ENCODE measurements at places on chromosomes 5 and 9. TPM values are rescaled to one million over a fixed set of nuclear protein-coding genes. Genes with fewer than 3 reads are reported as not detected.

GRCh38 chr9:80496901-80497556 is 925.3 kb downstream of the TLE4 start:
- DNase-seq: no peak

PCDHB6 gene
- total RNA-seq: 0.39 TPM

- no peak for DNase-seq
These were observed 90.6 kb downstream of the RALGPS1 start for GRCh38 chr9:127004946-127005769.

- no peak for DNase-seq
These were observed 59.0 kb upstream of the BARX1 start for GRCh38 chr9:94014066-94014654.

DNA sequence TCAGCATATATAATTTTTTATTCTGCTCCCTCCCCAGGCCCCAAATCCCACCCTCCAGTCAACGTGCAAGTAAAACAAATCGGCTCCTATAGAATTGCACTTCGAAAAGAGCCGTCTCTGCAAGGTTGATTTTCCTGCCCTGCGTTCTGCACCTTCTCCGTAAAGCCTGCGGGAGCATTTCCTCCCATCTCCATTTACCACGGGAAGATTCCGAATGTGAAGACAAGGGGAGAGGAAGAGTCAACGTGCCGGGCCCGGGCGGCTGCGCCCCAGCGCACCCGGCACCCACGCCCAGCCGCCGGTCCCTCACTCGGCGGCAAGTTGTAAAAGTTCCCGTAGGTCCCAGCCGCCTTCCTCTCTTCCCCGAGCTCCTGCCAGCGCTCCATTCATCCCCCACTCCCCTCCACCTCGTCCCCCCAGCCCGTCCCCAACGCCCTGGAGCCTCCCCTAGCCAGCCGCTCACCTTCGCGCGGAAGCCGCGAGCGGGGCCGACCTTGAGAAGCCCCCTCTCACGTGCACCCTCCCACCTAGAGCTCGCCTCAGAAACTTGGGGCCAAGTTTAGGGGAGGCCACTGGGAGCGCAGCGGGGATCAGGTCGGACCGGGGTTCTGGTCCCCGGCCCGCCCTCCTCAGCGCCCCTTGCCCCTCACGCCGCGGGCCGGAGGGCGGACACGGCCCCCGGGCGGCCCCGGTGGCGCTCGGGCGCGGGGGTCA is 431 bp downstream of the BNC2 start:
- no peak for DNase-seq

DNA sequence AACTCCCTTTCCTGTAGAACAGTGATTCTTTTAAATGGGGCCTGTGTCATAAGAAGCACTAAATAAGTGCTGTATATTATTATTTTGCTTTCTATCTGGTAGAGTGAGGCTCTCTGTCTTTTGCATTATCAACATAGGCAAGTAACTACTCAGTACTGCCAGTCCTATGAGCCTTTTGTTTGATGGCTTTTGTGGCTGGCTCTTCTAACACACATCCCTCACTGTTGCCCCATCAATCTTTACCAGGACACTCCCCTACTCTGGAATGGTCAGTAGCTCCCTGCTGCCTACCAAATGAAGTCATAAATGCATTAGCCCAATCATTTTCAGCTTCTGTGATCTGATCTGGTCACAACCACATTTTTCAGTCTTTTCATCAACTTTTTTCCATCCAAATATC is 137.6 kb downstream of the INSYN2B start:
- no peak for DNase-seq

DNA sequence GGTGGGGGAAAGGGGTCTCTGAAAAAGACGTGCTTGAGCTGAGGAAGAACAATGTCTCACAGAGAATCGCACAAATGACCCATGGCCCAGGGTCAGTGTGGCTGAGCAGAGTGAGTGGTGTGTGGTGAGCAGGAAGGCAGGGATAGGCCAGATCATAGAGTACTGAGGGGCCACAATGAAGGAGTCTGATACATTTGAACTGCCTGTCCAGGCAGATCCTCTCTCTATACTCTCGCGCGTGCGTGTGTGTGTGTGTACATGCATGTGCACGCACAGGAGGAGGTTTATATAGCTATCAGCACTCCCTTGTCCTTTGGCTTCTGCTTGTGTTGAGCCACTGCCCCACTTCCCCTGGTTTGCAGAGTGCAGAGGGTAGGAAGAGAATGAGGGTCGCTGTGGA is 294.0 kb downstream of the ZNF608 start:
- DNase-seq: no peak

DNA sequence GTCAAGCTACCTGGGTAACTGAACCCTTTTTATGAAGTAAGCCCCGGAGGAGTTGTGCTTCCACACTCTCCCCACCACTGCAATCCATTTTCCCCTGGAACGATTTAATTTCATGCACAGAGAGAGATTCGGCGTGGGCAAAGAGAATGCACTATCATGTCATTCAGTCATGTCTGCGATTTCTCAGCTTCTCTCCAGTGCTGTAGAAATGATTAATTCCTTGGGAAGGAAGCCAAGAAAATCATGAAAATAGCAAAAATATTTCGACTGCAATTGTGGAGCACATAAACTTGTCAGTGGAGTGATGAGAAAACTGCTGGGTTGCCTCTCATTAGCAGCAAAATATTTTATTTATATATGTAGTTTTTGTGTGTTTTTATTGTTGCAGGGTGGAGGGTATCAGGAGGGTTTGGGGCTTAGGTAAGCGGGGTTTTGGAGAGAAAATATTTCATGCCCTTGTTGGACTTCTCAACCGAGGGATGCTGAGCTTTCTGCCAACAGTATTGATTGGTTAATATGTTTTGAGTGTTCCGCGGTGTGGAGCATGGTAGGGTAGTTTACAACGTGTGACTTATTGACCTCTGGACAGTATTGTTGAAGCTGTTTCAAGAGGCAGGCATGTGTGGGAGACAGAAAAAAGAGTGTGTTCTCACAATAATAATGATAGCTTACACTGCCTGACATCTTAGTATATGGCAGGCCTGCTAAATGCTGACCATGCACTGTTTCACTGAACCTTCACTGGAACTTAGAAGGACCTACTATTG is 69.3 kb downstream of the SGCD start:
- DNase-seq: peak; percentile 86

- no peak for DNase-seq
These were observed 29.5 kb downstream of the MAMDC2 start for GRCh38 chr9:70073193-70073592.

NNT gene
- 81.5 TPM for total RNA-seq

DNA sequence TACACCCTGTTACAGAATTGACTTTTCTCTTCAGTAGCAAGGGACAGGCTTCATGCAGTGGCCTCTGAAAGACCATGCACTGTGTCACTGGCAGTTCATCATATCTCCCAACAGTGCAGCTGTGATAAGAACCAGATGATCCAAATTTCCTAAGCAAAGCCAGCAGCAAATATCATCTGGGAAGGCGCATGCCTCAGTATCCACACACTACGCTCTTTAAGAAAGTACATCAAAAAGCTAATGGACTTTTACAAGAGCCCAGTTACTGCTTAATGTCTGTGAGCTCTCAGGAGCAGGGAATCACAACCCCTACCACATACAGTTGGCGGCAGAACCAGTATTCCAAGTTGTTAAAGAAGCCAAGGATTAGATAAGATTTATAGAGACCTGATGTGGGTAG is 25.1 kb downstream of the ADAMTSL1 start:
- DNase-seq: peak; percentile 58

DNA sequence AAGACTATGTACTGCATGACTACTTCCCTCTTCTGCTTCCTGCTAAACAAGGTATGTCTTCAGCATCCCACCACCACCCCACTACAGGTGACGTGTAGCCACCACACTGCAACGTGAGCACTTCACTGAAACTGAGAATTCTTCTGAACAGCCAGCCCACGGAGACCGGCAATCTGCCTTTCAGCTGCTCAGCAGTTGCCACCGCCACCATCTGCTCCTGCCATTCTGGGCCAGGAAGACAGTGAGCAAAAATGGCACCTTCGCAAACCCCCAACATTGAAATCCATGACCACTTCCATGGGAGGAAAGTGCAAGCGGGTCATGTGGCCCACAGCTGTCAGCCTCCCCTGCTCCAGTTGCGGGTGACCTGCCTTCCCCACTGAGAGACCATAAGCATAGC is 443.4 kb upstream of the ST8SIA4 start:
- no peak for DNase-seq

DNA sequence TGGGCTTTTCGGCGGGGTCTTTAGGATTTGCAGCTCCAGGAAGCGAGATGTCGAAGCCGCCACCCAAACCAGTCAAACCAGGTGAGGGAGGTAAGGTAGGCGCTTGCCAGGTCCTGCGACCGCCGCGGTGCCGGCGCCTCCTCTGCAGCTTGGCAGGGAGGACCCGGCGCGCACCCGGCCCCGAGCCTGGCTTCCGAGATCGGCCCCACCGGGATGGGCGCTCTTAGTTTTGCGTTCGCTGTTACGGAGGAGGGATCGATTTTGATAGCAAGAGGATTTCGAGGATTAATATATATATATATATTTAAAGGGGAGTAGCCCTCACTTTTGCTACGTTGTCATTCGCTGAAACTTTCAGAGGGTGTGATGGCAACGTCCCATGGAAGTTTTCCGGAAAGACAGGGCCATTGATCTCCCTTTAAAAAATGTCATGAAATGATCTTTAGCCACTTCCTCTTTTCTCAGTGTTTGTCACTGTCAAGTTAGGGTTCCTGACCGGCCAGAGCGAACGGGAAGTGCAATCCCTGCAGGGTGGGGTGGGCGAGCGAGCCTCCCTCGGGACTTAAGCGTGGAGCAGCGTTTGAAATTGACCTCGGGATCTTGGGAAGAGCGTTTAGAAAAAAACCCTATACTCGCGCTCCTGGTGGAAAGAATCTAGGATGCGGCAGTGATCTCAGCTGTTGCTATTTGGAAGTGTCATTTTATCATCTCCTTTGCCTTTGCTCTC is 495 bp downstream of the OSTF1 start:
- DNase-seq: peak; percentile 78

DNA sequence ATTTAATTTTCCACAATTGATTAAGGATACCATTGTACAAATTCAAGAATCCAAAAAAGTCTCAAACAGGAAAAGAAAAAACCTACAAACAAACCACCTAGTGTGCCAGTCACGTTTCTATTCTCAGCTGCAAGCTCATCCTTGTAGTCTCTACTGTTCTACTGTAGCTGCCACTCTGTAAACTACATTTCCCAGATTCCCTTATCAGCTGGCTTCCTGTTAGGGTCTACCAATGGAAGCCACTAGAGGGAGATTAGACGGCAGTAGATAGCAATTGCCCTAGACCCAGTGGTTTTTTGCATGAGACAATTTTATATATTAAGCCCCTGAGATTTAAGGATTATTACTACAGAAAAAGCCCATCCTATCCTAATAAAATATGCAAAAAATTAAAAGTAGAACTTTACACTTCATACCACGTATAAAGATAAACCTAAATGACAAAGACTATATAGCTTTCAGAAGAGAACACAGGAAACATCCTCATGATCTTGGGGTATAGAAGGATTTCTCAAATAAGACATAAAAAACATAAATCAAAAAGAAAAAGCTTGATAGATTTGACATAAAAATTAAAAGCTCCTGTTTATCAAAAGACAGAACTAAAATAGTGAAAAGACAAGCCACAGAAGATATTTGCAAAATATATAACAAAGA is 37.4 kb downstream of the P4HA2 start:
- DNase-seq: peak; percentile 53

DNA sequence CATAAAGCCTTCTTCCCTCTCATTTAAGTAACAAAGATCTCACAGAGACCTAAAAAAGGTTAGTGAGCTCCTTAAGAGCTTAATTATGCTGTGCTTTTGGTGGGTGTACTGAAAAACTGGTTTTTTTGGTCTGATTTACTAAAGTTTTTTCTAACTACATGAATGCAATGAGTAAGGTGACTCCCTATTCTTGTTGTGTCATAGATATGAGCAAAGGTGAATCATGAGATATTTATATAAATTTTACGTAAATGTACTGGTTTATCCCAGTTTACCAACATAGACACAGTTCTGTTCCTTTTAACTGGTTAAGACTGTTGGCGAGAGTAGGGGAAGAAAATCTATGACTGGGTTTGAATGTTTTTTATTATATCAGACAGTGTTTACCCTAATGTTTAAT is 250.5 kb downstream of the NR2F1-AS1 start:
- no peak for DNase-seq

- DNase-seq: peak; percentile 60
These were observed 19.7 kb downstream of the DNAJA1 start for GRCh38 chr9:33044677-33045282.

DNA sequence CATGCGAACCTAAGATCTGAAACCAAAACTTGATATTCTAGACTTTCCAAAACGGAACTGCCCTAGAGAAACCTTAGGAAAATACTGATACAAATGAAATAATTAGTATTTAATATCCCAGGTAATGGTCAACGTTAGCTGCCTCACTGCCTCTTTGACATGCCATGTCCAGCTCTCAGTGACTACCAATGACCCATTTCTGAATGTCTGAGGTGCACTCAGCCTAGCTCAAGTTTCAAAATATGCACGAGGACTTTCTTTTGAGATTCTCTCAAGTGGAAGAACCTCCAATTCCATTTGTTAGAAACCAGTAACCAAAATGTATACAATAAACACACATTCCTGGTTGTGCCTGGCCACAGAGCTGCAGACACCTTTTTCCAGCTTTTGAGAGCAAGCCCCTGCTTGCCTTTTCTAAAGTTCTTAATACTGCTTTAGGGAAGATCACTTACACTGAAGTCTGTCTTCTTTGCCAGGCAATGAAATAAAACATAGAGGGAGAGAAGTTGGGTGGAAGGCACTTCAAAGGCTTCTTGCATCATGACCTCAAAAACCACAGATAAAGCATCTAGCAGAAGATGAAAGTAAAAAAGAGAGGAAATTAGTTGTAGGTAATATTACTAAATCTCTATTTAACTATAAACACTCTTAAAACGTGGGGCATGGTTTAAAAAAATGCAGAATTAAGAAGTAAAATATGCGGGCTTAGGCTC is 87.9 kb downstream of the MRPS27 start:
- DNase-seq: no peak

BARHL1 gene
- not detected for total RNA-seq

EGR1 gene
- total RNA-seq: 47.6 TPM

DNA sequence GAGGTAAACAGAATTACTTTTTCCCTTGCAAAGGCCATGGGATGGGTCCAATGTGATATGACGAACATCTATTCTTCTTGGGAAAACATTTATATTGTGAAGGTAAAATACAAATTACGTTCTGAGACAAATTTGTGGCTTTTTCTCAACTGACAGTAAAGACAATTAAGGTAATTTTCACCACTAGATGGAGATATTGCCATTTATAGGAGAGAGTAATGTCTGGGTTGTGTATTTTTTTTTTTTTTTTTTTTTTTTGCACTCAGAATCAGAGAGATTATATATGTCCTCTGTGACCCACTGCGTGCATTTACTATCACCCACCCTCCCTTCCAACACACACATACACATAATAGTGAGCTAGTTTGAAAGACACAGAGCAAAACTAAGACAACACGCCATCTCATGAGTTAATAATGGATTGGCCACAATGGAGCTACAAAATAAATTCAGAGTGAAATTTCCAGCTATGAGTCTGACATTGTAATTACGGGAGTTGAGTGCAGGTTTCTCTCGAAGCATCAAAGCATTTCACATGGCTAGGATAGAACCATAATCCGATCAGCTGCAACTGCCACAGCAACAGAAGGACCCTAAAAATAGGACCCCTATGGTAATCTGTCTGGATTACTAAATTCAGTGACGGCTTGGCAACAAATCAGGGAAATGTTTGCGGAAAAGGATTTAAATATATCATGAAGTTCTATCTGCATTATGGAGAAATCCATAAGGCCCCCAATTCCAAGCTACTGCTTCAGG is 49.2 kb downstream of the ANXA1 start:
- no peak for DNase-seq
